Activated CD4-positive, alpha-beta T cell treated with anti-CD3 and anti-CD28 coated beads, Interleukin-2, amount 10 ng/mL, durations not matched to agents 24 days and 14 days (primary cell): ENCODE measurements at places on chromosomes 7 and 10. TPM values are rescaled to one million over a fixed set of nuclear protein-coding genes. Genes with fewer than 3 reads are reported as not detected.

The PLEKHA8 gene
- 10.5 and 10.7 TPM in 2 replicates for total RNA-seq

The ITGA8 gene
- not detected in 2 replicates for total RNA-seq

The CPA4 gene
- not detected in 2 replicates for total RNA-seq

The SLC16A12 gene
- total RNA-seq: not detected in 2 replicates

The DOCK1 gene
- total RNA-seq: 1.2 and 1.5 TPM in 2 replicates
